Thoracic aorta (tissue), 2 donors: ENCODE measurements at places on chromosomes 4 and X.

- DNase-seq = no peak
Measured at GRCh38 chrX:130260316-130260715, 8.4 kb downstream of the ZNF280C start.

DNA sequence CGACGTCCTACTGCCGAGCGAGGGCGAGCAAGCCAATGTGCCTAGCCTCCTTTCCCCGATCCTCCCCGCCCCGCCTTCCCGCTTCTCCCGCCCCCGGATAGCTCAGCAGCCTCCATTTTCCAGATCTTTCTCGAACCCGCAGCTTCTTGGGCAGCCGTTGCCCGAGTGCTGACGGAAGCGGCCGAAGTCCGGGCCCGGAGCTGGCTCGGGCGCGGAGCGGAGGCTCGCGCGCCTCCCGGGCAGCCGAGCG, 172 bp upstream of the HSPA4L start:
- H3K4me1 ChIP-seq = no peaks in the 10 kb centered on the region
- H3K4me3 ChIP-seq = peak overlapping the region; percentile 83
- peak; percentile 28 for DNase-seq
- peak overlapping the region; percentile 64 for H3K27ac ChIP-seq
- H3K36me3 ChIP-seq = no peaks in the 10 kb centered on the region

GRCh38 chr4:58453956-58454355, 1343.8 kb upstream of the IGFBP7 start:
- H3K36me3 ChIP-seq = no peaks in the 10 kb centered on the region
- H3K4me3 ChIP-seq = no peak overlapping the region
- no peak overlapping the region for H3K27ac ChIP-seq
- no peak for DNase-seq

DNA sequence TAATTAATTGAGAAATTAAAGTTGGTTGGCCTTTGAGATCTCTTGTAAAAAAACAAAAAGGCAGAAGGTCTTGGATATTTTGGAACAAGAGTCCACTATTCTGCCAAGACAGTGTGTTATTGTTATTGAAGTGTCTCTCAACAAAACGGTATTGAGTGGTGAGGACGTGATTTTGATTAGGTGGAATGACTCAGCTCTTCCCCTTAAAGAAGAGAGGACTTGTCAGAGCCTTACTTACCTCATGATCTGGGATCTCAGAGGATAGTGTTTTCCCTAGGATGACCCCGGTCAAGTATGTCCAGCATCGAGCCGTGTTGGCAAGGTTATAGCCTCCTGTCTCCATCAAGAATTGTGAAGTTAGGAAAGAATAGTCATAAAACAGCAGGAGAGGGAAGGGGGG, 110.9 kb downstream of the HDAC8 start:
- no peak overlapping the region for H3K4me3 ChIP-seq
- H3K36me3 ChIP-seq = no peaks in the 10 kb centered on the region
- H3K27ac ChIP-seq = no peak overlapping the region

DNA sequence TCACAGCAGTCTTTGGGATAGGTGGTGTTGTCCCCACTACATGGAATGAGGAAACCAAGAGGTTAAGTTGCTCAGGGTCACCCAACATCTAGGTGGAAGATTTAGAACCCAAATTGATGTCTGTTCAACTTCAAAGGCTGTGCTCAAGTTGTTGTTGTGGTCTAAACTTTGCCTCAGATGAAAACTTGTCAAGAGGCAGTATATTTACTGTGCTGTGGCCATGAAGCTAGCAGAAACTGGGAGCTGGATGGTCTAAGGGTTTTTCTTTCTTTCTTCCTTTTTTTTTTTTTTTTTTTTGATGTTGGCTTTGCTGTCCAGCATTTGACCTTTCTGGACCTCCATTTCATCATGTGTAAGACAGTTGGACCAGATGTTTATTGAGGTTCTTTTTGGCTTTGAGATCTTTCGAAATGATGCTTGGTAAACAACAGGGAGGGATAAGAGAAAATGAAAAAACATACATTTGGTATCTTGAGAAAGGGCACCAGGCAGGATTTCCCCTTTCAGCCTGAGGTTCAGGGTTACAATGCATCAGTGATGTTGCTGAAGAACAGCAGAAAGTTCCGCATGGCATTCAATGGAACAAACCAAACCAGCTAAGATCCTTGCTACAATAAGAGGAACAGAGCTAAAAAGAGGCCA, 166.2 kb upstream of the RPS6KA3 start:
- H3K27ac ChIP-seq = no peak overlapping the region
- no peaks in the 10 kb centered on the region for H3K4me1 ChIP-seq
- DNase-seq = no peak

DNA sequence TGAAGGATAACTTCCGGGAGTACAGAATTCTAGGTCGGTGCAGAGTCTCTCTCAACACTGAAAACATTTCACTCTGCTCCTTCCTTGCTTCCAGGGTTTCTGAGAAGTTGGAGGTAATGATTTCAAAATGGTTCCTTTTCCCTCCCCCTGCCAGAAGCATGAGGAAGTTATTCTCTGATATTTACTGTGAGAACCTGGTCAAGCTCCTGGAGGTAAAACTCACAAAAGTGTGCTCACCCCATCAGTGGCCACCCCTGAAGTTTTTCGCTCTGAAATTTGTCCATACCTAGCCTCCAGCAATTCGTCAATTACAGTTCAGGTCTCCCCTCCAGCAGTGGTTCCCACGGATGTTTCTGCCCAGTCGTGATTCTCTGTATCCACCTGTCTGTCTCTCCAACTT, 16.2 kb upstream of the MECP2 start:
- H3K4me3 ChIP-seq = no peak overlapping the region
- no peaks in the 10 kb centered on the region for H3K4me1 ChIP-seq
- no peaks in the 10 kb centered on the region for H3K36me3 ChIP-seq
- no peak for DNase-seq
- H3K27me3 ChIP-seq = no peaks in the 10 kb centered on the region
- no peak overlapping the region for H3K27ac ChIP-seq

- peaks cover 8% of the 10 kb centered on the region for H3K4me1 ChIP-seq
- H3K27me3 ChIP-seq = no peaks in the 10 kb centered on the region
- no peak overlapping the region for H3K4me3 ChIP-seq
- no peak for DNase-seq
- no peak overlapping the region for H3K27ac ChIP-seq
- H3K36me3 ChIP-seq = no peaks in the 10 kb centered on the region
Measured at GRCh38 chr4:1198098-1198844, 25.9 kb upstream of the SPON2 start.

DNA sequence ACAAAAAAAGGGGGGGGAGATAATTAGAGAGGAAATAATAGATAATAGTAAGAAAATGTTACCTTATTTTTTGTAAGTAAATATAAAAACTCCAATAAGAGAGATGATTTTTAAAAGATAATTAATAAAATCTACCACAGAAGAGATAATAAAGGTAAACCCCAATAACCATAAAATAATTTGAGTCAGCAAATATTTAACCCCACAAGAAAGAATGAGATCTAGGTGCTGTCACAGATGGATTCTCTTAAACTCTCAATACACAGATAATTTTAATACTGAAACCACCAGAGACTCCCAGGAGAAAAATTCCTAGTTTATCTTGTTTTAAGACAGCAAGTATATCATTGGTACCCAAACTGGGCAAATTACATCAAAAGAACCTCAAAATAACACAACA, 341.4 kb downstream of the ANK2 start:
- H3K4me3 ChIP-seq = no peak overlapping the region
- no peak overlapping the region for H3K27ac ChIP-seq
- no peaks in the 10 kb centered on the region for H3K27me3 ChIP-seq
- H3K4me1 ChIP-seq = no peaks in the 10 kb centered on the region
- no peaks in the 10 kb centered on the region for H3K36me3 ChIP-seq

DNA sequence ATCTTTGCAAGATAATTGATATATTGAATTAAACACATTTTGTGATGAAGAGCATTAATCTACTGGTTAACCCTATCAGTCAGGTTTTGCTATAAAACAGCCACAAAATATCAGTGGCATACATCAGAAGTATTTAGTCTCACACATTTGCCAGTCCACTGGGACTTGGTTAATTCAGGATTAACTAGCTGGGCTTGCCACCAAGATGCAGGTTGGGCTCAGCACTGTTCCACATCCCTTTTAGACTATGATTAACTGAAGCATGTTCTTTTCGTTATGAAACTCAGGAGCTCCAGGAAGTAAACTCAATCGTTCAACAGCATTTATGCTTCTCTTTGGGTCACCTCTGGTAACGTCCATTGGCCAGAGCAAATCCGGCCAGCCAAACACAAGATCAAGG, 538.1 kb upstream of the HS3ST1 start:
- no peaks in the 10 kb centered on the region for H3K27me3 ChIP-seq
- H3K4me3 ChIP-seq = no peak overlapping the region
- H3K36me3 ChIP-seq = no peaks in the 10 kb centered on the region
- no peaks in the 10 kb centered on the region for H3K4me1 ChIP-seq
- DNase-seq = no peak

- no peak for DNase-seq
- H3K27me3 ChIP-seq = no peaks in the 10 kb centered on the region
- H3K36me3 ChIP-seq = no peaks in the 10 kb centered on the region
- no peak overlapping the region for H3K4me3 ChIP-seq
- no peak overlapping the region for H3K27ac ChIP-seq
- H3K4me1 ChIP-seq = no peaks in the 10 kb centered on the region
Measured at GRCh38 chr4:75071317-75071716, 138.4 kb downstream of the PARM1 start.

DNA sequence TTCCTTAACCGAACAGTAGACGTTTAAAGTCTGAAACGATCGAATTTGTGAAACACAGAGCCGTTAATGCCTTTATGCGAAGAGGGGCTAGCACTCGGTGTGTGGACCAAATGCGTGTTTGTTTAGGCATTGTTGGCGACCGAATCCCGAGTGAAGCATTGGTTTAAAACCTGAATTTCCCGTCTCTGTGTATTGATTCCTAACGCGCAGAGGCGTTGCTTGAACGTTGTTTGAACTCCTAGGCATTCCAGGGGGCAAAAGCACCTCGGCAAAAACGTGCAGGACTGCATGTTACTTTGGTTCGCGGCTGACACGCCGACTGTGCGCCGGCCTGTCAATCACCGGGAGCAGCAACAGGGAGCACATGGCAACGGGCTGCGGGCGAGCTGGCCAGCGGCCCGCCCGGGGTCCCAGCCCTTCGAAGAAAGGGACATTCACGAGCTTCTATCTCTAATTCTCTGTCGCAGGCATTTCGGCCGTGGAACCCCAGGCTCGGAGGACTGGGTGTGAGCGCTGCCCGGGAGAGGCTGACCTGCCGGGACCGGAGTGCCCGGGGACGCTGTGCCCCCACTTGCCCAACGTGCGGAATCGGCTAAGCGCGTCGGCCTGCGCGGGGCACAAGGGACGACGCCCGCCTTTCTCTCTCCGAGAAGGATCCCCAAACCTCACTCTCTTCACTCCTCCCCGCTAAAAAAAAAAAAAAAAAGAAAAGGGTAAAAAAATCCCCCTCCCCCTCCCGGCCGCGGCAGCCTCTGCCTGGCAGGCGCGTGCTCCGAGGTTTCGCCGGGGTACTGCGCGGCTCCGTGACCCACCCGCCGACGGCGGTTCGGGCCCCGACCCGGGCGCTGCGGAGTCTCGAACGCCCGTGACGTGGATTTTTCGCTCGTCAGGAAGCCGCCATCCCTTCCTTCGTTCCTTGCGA, 810 bp downstream of the SPRY1 start:
- H3K36me3 ChIP-seq = peaks cover 3% of the 10 kb centered on the region
- no peak for DNase-seq
- H3K4me1 ChIP-seq = peaks cover 27% of the 10 kb centered on the region

GRCh38 chr4:6409381-6409780, 63.0 kb downstream of the PPP2R2C start:
- H3K4me3 ChIP-seq = no peak overlapping the region
- no peaks in the 10 kb centered on the region for H3K27me3 ChIP-seq
- no peaks in the 10 kb centered on the region for H3K36me3 ChIP-seq
- no peak overlapping the region for H3K27ac ChIP-seq

GRCh38 chr4:48234575-48234974, 35.1 kb downstream of the TEC start:
- DNase-seq = no peak
- no peaks in the 10 kb centered on the region for H3K36me3 ChIP-seq
- no peaks in the 10 kb centered on the region for H3K27me3 ChIP-seq
- H3K4me3 ChIP-seq = no peak overlapping the region
- no peak overlapping the region for H3K27ac ChIP-seq
- no peaks in the 10 kb centered on the region for H3K4me1 ChIP-seq

GRCh38 chrX:150766351-150767044, 73.3 kb downstream of the MTMR1 start:
- H3K4me3 ChIP-seq = no peak overlapping the region
- H3K36me3 ChIP-seq = peaks cover 4% of the 10 kb centered on the region
- H3K27ac ChIP-seq = no peak overlapping the region
- no peaks in the 10 kb centered on the region for H3K27me3 ChIP-seq
- DNase-seq = no peak

GRCh38 chr4:95539106-95539505, 9.7 kb downstream of the UNC5C start:
- no peak for DNase-seq
- H3K27me3 ChIP-seq = no peaks in the 10 kb centered on the region
- peak overlapping the region; percentile 87 for H3K4me3 ChIP-seq
- peak overlapping the region; percentile 91 for H3K27ac ChIP-seq
- peaks cover 3% of the 10 kb centered on the region for H3K4me1 ChIP-seq

GRCh38 chr4:13673167-13673566, 45.6 kb upstream of the BOD1L1 start:
- no peak overlapping the region for H3K27ac ChIP-seq
- no peak overlapping the region for H3K4me3 ChIP-seq
- H3K4me1 ChIP-seq = no peaks in the 10 kb centered on the region
- no peaks in the 10 kb centered on the region for H3K36me3 ChIP-seq
- DNase-seq = no peak
- no peaks in the 10 kb centered on the region for H3K27me3 ChIP-seq

- H3K4me1 ChIP-seq = peaks cover 9% of the 10 kb centered on the region
- H3K36me3 ChIP-seq = no peaks in the 10 kb centered on the region
- no peak overlapping the region for H3K27ac ChIP-seq
- DNase-seq = no peak
- H3K4me3 ChIP-seq = no peak overlapping the region
Measured at GRCh38 chr4:109429545-109429944, 4.1 kb upstream of the SEC24B start.

- no peaks in the 10 kb centered on the region for H3K27me3 ChIP-seq
- DNase-seq = no peak
- H3K4me1 ChIP-seq = no peaks in the 10 kb centered on the region
- H3K4me3 ChIP-seq = peak within 1 kb of the TSS; percentile 21
Measured at GRCh38 chrX:57286507-57287251, at the start of gene FAAH2. Gene FAAH2, plus strand, starts transcription at chrX:57286706. Its CDS starts 120 bp downstream, at chrX:57286826.

- no peaks in the 10 kb centered on the region for H3K36me3 ChIP-seq
- no peaks in the 10 kb centered on the region for H3K4me1 ChIP-seq
- H3K4me3 ChIP-seq = no peak overlapping the region
- H3K27me3 ChIP-seq = no peaks in the 10 kb centered on the region
Measured at GRCh38 chrX:17056868-17057608, 110.6 kb downstream of the REPS2 start.

GRCh38 chr4:122996350-122996749, 74.0 kb upstream of the NUDT6 start:
- H3K4me1 ChIP-seq = no peaks in the 10 kb centered on the region
- H3K36me3 ChIP-seq = no peaks in the 10 kb centered on the region
- no peaks in the 10 kb centered on the region for H3K27me3 ChIP-seq

DNA sequence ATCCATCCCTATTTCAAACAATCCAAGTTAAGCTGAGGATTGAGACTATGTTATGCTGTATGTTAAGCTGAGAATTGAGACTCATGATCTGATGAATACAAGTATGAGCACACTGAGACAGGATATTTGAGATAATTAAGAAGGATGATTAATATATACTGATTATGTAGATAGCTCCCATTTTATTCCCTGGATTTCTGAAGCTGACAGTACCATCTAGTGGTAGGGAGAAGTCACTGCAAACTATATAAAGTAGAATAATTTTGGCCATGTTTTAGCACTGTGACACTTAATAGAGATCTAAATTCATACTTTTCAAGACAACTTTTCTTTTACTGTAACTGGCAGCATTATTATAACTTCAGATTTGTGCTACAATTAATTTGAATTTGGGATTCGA, 63.8 kb upstream of the HPRT1 start:
- no peak overlapping the region for H3K4me3 ChIP-seq
- no peaks in the 10 kb centered on the region for H3K36me3 ChIP-seq
- H3K4me1 ChIP-seq = no peaks in the 10 kb centered on the region
